ENCODE measurements at places on chromosomes 2 and 18.

GRCh38 chr18:61600422-61600821 is 267.2 kb downstream of the CDH20 start:
- DNase-seq = no peak

- DNase-seq = no peak
These were observed 1.4 kb downstream of the RMC1 start for GRCh38 chr18:23504720-23505119.

DNA sequence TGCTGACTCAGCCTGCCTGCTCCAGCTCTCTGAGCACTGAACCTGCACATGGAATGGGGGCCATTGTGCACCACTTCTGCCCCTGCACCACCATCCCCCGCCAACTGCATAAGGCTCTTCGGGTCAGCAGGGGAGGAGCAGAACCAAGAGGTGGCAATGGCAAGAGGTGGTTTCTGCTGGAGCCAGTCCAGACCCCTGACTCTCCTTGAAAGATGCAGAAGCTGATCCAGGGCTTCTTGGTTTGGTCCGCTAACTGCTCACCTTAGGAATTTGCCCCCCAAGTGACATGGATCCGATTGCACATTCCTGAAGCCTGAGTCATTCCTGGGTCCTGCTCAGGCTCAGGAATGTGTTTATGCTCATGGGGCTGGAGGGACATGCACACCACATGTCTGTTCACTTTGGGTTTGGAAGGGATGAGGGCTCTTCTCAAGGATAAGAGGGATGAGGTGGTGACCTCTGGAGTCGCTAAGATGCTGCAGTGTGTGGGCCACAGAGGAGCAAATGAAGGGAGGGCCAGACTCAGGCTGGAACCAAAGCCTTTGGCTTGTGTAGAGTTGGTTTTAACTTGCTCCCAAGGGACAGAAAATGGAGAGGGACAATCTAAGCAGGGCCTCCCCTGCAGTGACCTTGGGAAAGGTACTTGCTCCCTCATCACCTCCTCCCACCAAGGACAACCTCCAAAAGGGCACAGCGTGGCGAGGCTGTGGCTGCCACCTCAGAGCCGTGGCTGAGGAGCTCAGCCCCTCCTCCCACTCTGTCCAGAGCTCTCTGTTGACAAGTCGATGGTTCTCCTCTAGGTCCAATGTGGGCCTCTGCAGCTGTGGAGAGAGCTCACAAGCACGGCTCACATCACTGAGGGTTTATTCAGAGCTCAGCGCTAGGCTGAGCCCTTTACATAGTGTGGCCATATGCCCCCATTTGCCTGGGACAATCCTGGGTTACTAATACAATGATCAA is 66.2 kb downstream of the HS1BP3 start:
- DNase-seq = no peak

GRCh38 chr2:42964439-42965083 is 172.2 kb upstream of the HAAO start:
- DNase-seq = no peak

DNA sequence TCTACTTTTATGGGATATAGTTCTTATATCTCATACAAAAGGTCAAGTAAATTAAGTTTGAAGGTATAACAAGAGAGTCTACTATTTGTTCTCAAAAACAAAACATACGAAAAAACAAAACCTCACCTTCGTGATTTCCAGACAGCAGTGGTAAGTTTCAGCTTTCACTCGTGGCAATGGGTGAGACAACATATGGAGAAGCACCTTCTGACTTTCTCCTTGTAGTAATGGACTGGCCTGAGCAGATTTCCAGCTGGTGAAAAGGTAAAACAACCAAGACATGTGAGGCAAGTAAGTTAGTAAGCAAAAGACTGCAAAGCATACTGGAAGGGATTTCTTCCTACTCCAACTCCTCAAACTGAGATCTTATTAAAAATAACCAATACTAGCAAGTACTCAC is 39.6 kb downstream of the RTTN start:
- DNase-seq = no peak

- DNase-seq = peak; percentile 19
These were observed 411.4 kb downstream of the TSN start for GRCh38 chr2:122166820-122167219.

- DNase-seq = peak; percentile 30
These were observed 1.1 kb upstream of the FRZB start for GRCh38 chr2:182867426-182868053.

DNA sequence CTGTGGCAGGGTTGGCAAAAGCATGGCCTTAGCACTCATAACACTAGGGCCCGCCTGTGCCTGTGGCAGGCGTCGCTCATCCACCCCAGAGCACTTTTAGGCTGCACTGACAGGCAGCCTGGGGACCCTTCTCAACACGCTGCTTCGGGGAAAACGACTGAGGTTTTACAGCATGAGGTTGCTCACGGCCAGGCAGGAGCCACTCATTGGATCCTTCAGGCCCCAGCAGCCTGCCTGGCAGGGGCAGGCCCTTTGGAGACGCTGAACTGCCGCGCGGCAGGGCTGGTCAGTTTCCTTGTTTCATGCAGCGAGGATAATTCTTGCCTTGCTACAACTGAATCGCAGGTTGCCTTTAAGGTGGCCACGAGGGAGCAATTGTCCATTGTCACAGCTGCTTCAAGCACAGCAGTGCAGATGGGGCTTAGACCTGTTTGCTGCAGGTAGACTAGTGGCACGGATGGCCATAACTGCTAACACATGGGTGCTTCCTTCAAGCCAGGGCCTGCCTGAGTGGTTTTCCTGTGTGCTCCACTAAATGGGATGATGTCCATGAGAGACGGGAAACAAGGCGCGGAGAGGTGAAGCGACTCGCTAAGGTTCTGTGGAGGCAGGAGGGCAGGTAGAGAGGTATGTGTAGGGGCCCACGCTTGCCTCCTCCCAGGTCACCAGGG is 49.9 kb upstream of the HS6ST1 start:
- no peak for DNase-seq

- DNase-seq = no peak
These were observed 14.7 kb downstream of the FOSL2 start for GRCh38 chr2:28407131-28407975.

DNA sequence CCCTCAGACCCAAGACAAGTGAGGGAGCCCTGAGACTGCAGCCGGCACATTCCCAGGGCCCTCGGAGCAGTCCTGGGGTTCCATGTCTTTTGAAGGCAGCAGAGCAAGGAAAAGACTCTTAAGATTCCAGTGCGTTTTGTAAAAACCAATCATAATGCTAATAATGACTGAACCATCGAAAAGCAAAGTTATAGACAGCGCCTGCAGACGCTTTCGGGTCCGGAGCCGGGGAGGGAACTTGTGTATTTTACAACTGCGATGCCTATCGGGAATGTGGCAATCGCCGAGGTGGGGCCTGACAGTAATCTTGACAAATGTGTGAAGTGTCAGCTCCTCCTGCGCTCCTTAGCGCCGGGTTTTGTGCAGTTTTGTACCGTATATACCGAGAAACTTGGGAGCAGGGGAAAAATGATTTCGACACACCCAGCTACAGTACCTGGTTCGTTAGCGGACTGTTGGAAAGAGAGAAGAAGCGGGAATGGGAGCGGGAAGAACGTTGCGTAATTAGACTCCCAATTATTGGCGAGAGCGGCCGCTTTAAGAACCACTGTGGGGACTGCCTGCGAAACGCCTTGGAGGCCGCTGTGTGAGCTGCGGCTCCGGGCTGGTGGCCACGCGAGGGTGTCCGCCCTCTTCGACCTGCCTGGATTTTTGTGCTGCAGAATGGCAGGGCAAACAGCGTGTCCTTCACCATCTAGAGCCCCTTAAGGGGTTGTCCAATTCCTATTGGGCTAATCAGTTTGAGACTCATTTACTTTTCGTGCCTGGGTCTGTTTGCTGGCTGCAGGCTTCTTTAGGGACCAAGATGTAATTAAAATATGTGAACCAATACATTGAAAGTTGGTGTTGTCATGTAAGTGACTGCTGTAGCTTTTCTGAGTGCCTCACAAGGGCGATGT is 2.4 kb downstream of the EPAS1 start:
- peak; percentile 34 for DNase-seq

DNA sequence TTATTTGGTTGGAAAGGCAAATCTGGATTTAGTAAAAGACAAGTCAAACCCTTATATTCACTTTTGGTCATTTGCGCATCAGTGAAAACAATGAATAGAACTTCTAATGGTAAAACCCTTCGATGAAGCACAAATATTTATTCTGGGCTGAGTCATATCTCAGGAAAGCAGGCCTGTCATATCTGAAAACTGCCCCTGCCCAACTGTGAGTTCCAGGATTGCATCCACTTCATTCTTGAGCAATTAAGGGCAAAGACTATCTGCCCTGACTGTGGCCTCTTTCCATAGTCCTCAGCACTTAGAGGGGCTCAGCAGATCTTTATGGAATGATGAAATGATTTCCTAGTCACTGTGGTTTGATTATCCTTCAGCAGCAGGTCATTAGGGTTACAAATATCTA is 795.2 kb upstream of the ID2 start:
- no peak for DNase-seq

DNA sequence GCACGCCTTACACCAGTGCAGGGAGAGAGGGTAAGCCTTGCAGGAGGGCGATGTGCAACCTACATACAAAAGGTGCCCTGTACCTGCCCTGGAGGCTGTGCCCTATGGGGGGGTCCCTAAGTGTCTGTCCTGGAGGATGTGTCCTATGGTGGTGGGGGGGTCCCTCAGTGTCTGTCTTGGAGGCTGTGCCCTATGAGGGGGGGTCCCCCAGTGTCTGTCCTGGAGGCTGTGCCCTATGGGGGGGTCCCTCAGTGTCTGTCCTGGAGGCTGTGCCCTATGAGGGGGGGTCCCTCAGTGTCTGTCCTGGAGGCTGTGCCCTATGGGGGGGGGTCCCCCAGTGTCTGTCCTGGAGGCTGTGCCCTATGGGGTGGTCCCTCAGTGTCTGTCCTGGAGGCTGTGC is 216.6 kb downstream of the HDAC4 start:
- no peak for DNase-seq

DNA sequence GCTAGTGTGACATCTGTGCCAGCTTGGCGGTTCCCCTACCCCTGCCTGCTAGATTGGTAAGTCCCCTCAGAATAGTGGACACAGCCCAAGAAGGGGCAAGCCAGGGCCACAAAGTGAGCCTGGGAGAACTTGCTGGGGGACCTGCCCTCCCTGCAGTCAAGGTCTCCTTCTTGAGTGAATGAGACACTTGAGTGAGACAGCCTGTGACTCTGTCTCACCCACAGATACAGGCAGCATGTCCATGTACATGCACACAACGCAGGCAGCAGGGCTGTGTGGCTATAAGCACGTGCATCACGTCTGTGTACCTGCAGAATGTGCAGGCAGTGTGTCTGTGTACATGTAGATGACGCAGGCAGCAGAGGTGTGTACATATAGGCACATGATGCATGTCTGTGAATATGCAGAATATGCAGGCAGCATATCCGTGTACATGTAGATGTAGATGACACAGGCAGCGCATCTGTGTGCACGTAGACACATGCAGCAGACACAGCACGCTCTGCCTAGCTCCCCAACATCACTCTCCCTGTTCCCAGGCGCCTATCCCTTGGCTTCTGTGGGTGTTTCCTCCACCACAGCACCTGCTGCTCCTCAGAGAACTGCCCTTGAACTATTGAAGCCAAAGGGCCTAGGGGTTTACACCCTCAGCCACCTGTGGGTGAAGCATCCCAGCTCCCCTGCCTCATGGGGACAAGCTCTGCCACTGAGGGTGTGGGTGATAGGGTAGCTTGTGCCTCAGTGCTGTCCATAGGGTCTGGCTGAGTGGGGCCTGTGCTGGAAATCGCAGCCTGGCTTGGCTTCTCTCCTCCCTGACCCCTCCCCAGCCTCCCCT is 147.2 kb upstream of the TWIST2 start:
- no peak for DNase-seq

DNA sequence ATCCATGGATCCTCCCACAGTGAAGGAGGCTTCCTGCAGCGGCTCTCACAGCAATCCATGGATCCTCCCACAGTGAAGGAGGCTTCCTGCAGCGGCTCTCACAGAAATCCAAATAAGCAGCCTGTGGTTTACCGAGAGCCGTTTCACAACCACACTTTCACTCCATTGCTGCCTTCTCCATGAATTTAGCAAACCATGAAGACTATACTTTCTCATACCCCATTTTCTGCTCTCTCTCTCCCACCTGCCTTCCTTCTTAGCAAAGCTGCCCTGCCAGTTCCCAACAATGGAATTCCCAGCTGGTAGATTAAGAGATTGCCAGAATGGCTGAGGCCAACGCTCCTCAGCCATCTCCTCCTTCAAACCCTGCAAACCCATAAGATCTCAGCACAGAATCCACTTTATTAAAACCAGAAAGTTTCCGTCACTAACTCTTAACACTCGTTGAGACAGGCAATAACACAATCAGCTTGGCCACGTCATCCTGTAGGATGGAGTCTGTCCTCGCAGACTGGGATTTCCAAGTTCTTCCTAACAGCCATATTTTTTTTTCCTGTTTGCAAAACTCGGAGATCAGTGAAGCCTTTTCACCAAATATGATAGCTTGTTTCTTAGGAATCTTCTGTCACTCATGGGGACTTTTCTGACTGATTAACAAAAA is 162.2 kb downstream of the PXDN start:
- no peak for DNase-seq

- DNase-seq = no peak
These were observed 56.3 kb downstream of the TWIST2 start for GRCh38 chr2:238904177-238904576.

GRCh38 chr2:77807531-77808215 is 285.5 kb upstream of the LRRTM4 start:
- no peak for DNase-seq

- DNase-seq = no peak
These were observed 21.9 kb upstream of the USP14 start for GRCh38 chr18:136433-136832.

DNA sequence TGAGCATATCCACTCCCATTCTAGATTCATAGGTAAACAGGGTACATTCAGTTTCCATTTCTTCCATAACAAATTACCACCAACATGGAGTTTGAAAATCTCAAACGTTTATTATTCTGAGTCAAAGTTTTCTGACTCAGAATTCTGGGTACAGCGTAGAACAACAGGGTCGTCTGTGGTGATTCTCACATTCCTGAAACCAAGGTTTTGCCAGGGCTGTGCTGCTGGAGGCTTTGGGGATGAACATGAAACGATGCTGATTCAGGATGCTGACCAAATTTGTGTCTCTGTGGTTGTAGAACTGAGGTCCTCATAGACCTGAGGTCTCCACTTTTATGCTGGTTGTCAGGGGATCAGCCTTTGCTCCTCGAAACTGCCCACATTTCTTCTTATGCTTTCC is 255.7 kb downstream of the DSEL start:
- DNase-seq = no peak

DNA sequence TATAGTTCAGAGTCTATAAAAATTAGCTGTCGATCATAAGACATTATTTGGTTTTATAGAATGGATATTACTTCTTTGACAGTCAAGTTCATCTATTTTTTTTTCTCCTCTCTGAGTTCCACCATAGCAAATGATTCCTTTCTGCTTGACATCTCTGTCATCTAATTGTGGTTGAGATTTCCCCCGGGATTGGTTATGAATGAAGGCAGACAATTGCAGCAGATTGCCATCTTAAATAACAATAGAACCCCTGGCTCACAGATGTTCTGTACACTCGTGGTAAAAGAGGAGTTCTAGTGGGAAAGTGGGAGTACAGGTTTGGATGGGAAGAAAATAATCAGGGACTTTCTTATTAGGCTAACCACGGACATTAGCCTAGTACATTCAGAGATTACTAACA is 292.1 kb upstream of the NRXN1 start:
- DNase-seq = peak; percentile 60

All from brain (organoid and tissue), 16 donors.